ENCODE measurements at places on chromosomes 12 and 14.

DNA sequence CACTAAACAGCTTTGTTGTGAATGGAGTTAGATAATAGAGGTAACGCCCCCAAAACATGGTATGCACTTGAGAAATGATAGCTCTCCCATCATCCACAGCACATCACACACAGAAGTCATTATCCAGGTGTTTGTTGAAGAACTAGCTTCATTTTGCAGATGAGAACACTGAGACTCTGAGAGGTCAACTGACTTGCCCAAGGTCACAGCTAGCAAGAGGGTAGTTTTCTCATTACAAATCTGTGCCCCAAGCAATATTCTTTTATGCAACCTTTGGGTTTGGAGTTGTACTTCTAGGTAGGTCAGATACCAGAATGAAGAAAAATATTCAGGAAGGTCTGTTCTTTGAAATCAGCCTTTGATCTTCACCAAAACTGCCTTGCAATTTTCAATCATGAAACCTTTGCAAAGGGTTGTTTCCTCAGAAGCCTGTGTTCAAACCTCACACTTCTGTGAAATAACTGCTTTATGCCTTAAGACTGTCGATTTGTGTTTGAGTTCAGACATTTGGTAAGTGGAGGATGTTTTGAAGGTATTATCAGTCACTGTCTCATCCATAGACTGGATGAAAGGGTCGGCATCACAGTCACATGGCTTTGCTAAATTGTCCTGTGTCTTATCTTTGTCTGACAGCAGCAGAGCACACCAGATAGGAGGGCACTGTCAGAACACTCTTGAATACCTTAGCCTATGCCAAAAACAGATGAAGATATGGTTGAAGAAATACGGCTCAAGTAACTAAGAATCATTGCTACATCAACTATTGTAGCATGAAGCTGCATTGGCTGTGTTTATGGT is 233.2 kb upstream of the BTG1 start:
- DNase-seq: no peak

DNA sequence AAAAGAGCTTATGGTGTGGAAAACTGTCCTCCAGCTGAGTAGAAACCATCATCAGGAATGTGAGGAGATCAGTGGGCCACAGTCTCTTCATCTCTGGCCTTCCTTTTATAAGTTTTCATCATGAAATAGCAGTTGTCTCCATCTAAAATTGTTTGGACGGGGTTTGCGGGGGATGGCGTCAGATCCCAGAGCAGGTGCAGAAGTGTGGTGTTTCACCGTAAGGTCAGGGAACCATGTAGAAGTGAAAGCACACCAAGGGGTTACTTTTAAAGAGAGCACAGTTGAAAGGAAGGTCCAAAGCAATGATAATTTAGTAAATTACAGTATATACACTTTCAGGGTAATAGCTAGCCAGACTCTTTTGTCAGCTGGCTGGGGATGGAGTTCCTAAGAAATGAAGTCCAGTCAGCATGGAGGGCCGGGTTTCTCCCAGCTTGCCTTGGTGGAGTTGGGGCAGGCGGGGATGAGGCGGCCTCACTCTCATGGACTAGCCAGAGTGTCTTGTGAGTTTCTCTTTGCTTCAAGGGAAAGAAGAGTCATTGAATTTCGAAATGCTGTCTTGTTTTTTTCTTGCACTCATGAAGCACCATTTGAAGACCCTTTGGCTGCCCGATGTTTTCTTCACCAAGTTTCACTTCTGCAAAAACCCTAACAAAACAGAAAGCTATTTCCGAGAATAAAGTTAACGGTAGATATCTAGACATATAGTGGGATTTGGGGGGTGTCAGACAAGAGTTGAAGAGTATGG is 100.6 kb downstream of the ETV6 start:
- no peak for DNase-seq

DNA sequence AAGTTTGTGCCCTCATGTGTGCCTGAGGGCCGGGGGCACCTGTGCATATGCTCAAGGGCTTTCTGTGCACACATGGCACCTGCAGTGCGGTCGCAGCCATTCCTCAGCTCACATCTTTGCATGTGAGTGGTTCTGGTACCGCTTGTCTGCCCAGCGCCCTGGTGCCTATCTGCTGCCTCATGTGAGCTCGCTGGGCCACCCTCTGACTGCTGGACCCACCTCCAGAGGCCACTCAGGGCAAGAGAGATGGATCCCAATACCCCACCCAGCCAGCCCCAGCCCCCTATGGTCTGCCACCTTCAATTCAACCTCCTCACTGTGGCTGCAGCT is 5.4 kb upstream of the AMN start:
- no peak for DNase-seq

DNA sequence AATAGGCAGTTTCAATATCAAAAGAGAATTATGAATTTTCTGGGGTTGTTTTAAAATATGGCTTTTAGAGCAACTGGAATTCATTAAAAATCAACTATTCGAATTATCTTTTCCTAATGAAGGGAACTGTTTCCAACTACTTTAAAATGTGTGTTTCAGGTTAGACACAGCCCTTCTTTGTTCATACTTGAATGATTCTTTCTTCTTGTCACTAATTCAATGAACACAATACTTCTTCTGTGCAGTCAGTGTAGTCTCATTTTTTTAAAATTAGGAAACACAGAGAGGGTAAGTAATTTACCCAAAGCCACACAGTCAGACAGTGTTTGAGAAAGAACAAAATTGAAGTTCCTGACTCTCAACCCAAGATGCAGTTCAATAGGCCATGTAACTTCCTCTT is 414.0 kb downstream of the CCDC91 start:
- no peak for DNase-seq
